ENCODE measurements at places on chromosomes 3 and 15.

DNA sequence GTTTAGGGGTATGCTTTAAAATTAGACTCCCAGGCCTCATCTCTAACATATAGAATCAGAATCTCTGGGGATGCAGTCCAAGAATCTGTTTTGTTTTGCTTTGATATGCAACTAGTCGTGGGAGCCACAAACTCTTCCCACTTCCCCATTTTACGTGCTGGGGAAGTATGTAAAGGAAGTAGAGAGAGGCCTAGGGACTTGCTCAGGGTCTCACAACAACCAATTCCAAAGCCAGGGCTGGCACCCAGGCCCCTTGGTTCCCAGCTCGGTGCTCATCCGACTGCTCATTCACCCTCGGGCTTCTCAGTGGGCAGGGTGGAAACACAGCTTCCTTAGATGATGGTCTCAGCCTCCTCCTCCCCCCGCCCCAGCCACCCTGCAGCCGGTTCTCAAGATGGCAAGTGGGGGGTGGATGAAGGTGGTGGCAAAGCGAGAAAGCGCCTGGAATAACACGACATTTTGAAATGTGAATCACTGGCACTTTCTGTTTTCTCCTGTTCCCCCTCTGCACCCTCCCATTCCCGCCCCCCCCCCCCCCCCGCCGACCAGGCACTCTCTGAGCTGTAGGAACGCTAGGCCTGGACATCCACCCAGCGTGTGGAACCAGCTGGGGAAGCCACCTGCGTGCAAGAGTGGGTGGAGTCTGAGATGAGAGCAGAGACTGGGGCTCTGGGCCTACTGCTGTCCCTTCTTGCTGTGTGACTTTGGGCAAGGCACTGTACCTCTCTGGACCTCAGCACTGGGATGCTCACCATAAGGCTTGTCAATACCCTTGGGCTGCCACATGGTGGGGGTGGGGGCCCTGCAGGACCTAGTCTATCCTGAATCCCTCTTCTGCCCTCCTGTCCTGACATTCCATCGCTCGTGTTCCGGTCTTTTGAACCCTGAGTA lies 214.5 kb downstream of the RPLP1 start:
- DNase-seq: no peak

DNA sequence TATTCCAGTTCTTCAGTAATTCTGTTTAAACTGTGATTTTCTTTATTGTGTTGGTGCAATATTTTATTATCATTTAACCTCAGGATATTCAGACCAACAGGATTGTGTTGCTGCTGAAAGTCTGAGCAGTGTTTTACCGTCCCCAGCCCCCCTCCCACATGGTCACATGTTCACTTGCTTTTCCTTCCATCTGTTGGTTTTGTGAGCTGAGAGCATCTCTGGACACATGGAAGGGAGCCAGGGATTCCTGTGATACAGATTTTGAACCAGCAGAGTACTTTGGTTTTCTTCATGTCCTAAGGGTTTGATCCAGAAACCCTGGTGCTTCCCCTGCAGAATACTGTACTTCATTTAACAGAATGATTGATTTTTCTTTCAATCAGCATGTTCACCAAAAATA lies 11.9 kb downstream of the ARRDC4 start:
- no peak for DNase-seq

- DNase-seq: no peak
Measured at GRCh38 chr3:9808345-9809037, 1.6 kb upstream of the TTLL3 start.

DNA sequence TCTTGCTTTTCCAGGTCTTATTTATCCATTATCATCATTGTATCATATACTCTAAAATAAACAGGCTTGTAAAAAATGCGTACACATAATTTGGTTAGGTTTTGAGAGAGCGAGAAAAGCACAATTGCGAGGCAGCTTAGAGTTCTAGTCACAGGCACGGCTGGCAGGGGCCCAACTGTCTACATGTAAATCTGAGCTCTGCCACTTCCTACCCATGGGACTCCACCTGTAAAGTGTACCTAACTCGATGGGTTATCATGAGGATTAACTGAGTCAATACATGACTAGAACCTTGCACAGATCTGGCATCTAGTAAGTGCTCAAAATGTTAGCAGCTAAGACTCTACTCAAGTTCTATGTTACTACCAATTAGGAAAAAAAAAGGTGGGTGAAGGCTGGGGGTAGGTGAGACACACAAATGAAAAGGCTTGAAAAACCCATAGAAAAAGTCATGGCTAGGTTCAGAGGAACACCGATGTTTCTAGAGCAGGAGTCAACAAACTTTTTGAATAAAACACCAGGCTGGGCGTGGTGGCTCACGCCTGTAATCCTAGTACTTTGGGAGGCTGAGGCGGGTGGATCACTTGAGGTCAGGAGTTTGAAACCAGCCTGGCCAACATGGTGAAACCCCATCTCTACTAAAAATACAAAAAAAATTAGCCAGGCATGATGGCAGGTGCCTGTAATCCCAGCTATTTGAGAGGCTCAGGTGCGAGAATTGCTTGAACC lies 36.2 kb downstream of the GLB1 start:
- DNase-seq: no peak

- no peak for DNase-seq
Measured at GRCh38 chr3:126621171-126621570, 33.8 kb downstream of the TXNRD3 start.

Data from stimulated activated CD8-positive, alpha-beta memory T cell treated with anti-CD3 and anti-CD28 coated beads, Interleukin-4, amount 100 ng/mL, for 24 hours (primary cell).